NCI-H2081 (cell line): ENCODE measurements at places on chromosomes 4 and X.

GRCh38 chrX:1941321-1941720 is 326.5 kb downstream of the ASMT start:
- DNase-seq: no peak

DNA sequence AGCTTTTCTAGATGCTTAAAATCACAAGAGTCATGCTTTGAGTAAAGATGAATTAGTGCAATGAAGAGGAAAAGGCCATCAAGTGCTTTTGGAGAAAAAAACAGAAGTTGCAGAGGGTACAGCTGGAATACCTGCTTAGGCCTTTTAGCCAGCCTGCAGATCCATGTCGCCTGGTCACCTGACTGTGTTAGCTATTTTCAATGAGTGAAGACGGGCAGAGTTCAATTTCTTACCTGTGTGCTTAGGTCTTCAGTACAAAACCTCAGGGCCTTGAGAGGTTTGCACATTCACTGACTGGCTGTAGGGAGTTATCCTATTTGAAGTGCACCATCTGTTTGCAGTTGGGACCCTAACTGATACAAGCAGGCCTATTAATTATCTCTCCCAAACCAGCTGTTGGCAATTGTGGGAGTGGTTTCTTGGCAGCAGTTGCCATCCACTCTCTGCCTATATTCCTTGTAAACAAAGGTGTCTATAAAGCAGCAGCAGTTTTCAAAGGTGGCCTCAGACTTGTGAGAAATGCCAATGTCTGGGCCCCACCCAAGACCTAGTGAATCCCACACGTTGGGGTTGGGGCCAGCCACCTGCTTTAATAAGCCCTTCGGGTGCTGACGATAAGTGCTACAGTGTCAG is 16.3 kb upstream of the FAT1 start:
- DNase-seq: no peak

- no peak for DNase-seq
Observed at GRCh38 chr4:25795566-25796454, 67.0 kb downstream of the SEL1L3 start.

GRCh38 chr4:188295899-188296298 is 156.7 kb downstream of the TRIML1 start:
- no peak for DNase-seq

DNA sequence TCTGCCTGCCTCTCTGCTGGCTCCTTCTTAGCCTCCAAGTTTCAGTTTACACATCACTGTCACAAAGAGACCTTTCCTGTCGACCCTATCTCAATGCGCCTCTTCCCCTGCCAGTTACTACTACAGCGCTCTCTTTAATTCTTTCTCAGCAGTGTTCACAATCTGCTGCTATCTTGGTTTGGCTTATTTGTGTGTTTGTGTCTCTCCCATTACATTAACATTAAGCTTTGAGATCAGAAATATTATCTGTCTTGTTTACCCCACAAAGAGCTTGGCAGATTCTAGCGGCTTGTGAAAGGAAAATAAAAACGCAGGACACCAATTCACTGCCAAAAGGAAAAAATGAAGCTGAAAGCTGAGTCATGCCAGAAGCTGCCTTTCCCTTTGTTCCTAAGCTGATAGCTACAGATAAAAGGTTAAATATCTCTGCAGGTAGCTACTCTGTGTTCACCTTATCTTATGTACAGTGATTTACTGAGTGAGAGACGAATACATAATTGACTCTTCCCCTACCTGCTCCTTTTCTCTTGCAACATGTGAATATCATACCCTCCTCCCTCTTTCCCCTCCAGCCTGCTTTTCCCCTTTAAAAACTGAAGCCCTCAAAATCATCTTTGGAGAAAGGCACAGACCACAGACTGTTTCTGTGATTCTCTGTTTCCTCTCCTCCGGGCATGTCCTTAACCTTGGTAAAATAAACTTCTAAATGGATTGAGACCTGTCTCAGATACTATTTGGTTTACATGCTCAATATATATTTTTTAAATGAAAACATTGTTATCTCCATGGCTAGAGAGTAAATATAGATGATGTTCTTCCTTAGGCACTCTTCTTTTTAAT is 19.3 kb upstream of the SLC9A7 start:
- DNase-seq: no peak

DNA sequence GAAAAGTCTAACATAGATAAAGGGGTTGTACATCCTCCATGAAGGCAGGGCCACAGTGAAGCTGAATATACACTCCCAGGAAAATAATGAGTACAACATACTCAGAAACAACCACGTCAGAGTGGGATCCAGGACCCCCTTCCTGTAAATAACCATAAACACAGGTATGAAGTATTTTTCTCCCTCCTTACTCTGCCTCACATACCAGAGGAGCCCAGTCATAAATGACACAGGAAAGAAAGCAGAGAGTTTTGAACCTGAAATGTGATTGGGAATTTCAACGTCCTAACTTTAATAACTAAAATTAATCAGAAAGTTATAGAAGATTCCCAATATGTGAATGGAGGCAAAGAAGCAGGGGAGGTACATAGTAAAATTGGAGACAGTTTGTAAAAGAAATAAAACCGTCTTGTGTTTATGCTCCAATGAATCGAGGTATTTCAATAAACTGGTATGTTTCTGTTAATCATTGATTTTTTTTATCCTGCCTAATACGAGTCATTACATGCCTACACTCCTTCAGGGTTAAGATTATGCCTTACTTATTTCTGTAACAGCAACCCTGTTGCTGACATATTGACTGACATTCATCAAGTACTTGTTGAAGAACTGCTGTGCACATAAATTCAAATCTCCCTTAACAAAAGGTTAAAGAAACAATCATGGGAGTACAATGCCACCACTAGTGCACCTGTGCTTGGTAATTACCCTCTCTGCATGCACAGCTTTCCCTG is 431.3 kb downstream of the KCNIP4 start:
- DNase-seq: no peak

DNA sequence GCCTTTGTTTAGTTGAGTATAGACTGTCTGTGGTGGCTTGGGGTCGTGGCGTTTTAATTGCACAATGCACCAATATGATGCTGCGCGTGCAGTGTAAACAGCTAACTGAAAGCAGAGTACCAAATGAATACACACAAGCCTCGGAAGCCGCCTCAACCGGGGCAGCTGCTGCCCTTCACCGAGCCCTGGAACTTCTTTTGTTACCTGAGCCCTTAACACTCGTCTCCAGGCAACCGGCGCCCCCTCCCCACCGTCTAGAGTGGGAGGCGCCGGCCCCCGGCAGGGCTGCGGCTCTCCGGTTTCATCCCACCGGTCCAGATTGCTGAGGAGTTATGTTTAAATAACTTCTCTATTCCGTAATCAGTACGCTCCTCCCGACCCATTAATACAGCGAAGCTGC is 173.2 kb upstream of the TBL1X start:
- peak; percentile 95 for DNase-seq

DNA sequence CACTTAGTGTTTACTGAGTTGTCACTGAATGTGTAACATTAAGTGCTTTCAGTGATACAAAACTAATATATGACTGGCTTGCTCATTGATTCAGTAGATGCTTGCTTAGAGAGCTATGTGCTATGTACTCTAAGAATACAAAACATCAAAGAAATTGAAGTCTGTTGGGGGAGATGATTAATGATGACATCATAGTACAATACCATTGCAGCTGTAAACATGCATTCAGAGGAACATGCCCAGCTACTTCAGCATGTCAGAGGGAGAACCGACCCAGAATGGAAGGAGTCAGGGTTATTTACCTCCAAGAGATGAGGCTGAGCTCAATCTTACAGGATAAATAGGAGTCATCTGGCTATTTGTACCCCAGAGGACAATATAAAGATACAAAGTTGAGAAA is 290.8 kb downstream of the TENM3 start:
- DNase-seq: no peak

DNA sequence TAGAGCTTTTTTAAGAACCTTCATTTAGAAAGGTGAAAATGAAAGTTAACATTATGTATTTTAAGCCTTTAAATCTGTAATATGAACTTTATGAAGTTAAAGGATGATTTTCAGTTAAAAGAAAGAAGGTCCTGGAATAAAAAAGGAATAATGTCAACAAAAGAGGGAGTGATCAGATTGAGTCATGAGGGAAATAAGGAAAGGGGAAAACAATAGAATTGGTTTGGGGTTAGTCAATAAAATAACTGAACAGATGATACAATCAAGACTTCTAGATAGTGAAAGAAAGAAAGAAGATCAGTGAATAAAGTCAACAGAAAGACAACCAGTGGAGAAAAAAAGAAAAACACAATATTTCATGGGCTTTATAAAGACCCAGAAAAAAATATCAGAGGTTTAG is 291.6 kb upstream of the ARSJ start:
- DNase-seq: no peak

DNA sequence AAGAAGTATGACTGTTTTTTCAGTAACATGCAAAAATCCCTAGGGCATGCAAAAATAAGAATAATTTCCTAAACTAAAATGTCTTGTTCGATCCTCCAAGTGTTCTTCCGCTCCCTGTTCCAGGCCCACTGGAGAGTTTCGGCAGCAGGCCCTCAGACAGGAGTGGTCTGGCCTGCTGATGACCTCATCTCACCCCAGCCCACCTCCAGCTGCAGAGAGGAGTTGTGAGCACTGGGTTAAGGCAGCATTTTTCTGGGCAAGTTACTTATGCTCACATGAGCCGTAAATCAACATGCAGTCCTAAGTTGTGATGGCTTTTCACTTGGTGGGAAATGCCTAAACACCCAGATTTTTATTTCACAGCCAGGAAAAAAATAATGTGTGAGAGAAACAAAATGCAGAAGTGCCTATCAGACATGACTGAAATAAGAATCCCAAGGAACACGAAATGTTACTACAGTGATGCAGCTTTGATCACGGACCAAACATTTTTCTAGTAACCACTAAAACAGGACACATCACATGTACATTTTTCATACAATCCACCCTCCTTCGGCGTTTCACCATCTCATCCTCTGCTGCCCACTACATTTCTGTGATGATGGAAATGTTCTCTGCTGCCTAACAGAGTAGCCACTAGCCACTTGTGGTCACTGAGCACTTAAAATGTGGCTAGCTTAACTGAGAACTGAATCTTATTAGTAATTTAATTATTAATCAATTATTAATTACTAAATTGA is 153.3 kb upstream of the TBL1X start:
- DNase-seq: no peak

DNA sequence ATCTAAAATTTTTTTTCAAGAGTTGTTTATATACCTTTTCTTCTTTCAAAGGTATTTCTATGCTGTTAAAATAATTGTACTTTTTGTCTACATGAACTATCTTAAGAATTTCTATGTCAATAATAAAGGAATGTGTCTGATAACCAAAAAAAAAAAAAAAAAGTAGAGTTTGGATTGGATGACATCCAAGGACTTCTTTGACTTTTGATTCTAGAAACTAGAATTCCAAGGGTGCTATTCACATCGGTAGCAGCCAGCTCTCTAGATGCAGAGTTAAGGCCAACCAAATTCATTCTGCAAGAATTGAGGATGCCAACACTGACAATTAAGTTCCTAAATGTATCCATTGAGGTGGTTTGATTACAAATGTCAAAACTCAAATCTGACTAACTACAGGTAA is 42.0 kb upstream of the PRKG2 start:
- no peak for DNase-seq

DNA sequence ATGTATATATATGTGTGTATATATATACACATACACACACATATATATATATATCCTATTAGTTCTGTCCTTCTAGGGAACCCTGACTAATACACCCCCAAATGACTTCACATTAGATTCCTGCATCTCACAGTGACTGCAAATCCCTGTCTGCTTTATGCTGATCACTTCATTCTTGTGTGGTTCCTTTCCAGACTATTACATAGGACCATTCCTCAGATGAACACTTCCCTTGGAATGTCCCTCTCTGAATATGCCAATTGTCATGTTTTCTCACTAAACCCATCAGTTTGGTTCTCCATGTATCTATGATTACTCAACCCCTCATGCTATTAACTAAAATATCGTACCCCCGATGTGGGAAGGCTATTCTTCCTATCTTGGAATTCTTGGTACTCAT is 605.2 kb upstream of the NR3C2 start:
- no peak for DNase-seq

- no peak for DNase-seq
Observed at GRCh38 chrX:105618393-105619101, 203.8 kb upstream of the NRK start.

- peak; percentile 35 for DNase-seq
Observed at GRCh38 chrX:65528705-65529340, 5.8 kb downstream of the LAS1L start.

- DNase-seq: no peak
Observed at GRCh38 chrX:46381630-46382029, 163.6 kb downstream of the ZNF674 start.

DNA sequence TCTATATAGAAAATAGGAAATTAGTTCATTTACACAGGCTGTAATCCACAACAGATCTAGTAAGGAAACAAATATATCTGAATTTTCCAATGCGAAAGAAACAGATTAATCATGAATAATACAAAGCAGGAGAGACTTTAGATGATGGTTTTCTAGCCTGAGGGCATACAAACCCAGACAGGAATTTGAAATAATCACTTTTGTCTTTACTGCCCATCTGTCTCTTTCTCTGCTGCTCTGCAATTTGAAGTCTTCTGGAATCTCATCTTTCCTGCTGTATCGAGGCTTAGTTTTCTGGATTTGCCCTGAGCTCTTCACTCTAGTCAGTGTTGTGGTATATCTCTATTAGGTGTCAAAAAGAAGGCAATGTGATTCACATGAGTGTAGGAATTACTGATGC is 711.8 kb upstream of the FAM241A start:
- DNase-seq: no peak

DNA sequence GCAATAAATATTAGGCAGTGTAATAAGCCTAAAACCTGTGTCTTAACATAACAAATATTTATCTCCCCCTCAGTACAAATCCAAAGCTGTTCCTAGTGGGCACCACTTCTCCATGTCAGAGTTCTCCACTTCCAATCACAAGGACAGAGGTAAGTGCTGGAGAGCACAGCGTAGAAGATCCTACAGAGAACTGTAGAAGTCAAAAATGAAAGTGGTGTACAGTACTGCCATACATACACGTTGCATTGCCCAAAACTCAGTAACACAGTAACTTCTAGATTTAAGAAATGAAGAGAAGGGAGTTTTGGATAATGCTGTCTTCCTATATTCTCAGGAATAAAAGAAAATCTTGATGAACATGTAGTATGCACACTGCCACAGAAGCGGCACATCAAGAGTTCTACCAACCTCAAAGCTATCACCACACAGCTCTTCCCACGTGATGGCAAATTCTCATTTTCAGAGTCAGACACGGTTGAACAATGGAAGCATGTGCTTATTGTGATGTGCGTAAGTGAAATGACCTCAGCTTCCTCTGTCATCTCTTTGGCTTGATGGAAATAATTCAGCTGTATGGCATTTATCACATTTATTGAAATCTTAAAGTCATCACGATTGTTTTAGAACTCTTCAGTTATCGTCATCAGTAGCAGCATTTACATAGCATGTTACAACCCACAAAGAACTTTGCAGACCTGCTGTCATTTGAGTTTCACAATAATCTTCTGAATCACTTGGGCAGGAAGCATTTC is 27.1 kb upstream of the SPANXN4 start:
- no peak for DNase-seq

- DNase-seq: no peak
Observed at GRCh38 chr4:183106839-183107238, 7.8 kb downstream of the WWC2 start.

GRCh38 chr4:134343656-134344055 is 142.1 kb upstream of the PABPC4L start:
- no peak for DNase-seq

GRCh38 chr4:19880206-19880605 is 371.5 kb upstream of the SLIT2 start:
- no peak for DNase-seq
